ENCODE measurements at places on chromosomes 3 and 15. TPM values are rescaled to one million over a fixed set of nuclear protein-coding genes. Genes with fewer than 3 reads are reported as not detected.

ZNF770 gene
- 45.3 TPM for total RNA-seq

TM6SF1 gene
- total RNA-seq: 5.0 TPM

DPP8 gene
- 35.6 TPM for total RNA-seq

GPR176 gene
- total RNA-seq: 1.8 TPM

UACA gene
- total RNA-seq: 25.8 TPM

FBLN2 gene
- 81.1 TPM for total RNA-seq

FBXO40 gene
- 182 TPM for total RNA-seq

EHHADH gene
- 20.2 TPM for total RNA-seq

LRTM1 gene
- not detected for total RNA-seq

CPB1 gene
- total RNA-seq: not detected

PTPN23 gene
- total RNA-seq: 21.1 TPM

All from Right ventricle myocardium inferior (tissue), 1 donor.